ENCODE measurements at places on chromosomes 12 and 14.

GRCh38 chr12:9113296-9113986 is 2.3 kb downstream of the A2M start:
- DNase-seq = no peak

- DNase-seq = no peak
Measured at GRCh38 chr14:75001899-75002298, 822 bp upstream of the EIF2B2 start.

GRCh38 chr14:69997849-69998248 is 118.6 kb downstream of the SMOC1 start:
- no peak for DNase-seq

DNA sequence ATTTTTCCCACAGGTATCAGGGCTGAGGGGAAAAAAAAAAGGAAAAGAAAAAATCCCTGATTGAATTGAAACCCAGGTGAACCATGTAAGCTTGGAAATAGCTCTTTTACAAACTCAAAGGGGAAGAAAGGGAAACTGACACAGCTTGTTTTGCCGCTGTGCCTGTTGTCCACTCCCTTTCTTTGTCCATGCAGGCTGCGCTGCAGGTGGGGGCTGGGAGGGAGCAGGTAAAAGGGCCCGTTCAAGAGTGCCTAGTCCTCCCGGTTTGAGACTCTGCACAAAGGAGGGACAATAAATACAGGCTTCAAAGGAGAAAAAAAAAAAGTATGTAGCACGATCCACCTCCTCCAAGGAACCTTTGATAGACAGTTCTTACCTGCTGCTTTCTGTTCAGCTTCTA is 194.8 kb downstream of the GRIN2B start:
- no peak for DNase-seq

GRCh38 chr14:70754991-70755390 is 54.3 kb downstream of the MAP3K9 start:
- no peak for DNase-seq

DNA sequence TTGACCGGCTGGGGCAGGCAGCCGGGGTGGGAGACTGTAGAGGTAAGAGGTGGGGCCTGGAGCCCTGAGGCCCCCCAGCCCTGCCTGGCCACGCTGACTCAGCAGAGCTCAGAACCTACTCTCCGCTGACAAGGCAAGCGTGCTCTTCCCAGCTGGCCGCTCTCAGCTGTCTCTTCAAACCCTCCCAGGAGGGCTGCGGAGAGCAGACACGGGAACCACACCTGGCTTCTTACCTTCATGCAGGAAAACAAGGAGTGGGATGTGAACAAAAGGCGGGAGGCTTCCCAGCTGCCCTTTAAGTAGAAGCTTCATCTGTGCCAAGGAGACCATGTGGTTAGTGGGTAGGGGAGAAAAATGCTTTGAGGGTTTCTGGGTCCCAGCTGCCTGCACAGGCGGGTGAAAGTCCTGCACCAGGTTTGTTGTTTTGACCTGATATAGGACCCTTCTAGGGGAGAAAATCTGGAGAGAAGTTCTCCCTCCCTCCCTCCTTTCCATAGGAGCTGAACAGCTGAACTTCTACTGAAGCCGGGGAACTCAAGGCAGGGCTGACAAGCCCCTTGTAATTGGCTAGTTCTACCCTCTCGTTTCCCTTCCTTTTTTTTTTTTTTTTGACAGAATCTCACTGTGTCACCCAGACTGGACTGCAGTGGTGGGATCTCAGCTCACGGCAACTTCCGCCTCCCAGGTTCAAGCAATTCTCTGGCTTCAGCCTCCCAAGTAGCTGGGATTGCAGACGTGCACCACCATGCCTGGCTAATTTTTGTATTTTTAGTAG is 12.8 kb upstream of the TESC start:
- peak; percentile 30 for DNase-seq

DNA sequence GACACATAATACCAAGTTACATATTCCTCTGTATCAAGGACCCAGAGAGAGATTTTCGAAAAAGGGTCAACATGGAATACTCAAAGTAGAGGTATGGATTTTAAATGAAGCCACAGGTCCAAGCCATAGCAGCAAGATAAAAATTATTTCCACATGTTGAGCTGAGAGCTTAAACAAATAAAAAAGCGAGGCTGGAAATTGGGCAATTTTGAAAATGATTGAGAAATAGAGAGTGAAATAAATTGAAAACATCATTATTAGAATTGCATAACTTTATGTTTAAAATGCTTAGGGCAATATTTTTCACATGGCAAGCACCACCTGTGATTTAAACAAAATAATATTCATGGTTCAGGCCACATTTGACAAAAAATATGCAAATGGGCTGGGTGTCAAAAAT is 1251.0 kb upstream of the USP15 start:
- no peak for DNase-seq

DNA sequence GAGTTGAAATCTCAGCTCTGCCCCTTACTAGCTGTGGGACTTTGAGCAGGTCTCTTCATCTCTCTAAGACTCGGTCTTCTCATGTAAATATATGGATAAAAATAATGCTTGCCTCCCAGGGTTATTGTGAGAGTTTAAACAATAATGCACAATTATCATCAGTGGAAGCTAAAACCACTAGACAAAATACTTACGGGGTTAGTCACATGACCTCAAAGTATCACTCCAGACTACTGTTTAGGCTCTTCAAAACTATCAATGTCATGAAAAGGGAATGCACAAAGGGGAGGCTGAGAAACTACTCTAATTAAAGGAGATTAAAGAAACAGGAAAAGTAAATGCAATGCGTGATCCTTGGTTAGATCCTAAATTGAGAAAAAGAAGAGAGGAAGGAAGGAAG is 24.5 kb upstream of the TSPAN11 start:
- DNase-seq = no peak

- DNase-seq = no peak
Measured at GRCh38 chr14:72178517-72178916, 246.3 kb downstream of the RGS6 start.

DNA sequence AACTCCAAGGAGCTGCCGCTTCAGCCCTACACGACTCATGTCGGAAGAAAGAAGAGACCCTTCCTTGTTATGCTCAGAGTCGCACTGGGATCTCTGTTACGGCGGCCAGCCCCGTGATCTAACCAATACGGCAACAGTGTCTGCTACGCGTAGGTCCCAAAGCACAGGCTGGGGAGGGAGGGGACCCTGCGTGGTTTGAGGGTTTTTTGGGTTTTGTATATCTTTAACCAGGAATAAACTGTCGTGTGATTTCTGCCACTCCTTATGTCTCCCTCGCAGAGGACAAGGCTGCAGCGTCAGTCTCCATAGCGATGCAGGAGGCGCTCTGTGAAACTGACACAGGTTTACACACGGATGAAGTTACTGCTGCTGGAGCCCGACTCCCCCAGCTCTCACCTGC is 60.0 kb upstream of the DIO3 start:
- no peak for DNase-seq

DNA sequence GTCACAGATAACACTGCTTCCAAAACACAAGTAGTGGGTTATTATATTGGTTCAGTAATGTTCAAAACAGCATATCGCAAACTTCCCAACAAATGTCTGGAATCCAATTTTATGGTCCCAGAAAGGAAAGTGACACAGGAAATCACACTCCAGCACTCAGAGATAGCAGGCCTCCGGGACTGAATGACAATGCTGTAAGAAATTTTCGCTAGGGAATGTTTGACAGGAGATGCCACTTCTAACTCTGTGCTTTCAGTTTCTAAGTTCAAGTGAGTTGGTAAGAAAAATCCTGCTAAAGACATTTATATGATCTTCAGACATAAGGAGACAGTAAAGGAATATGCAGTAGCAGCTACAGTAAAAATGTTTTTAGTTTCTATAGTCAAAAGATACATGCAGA is 93.2 kb downstream of the SLC2A13 start:
- no peak for DNase-seq

GRCh38 chr12:65703176-65703575 is 121.1 kb upstream of the HMGA2 start:
- DNase-seq = no peak

- DNase-seq = no peak
Measured at GRCh38 chr14:58501214-58501816, 73.8 kb downstream of the KIAA0586 start.

GRCh38 chr12:84875241-84875640 is 37.4 kb downstream of the SLC6A15 start:
- no peak for DNase-seq

- DNase-seq = no peak
Measured at GRCh38 chr14:65495196-65495595, 82.7 kb downstream of the FUT8 start.

GRCh38 chr12:104624529-104624928 is 167.8 kb downstream of the CHST11 start:
- no peak for DNase-seq

DNA sequence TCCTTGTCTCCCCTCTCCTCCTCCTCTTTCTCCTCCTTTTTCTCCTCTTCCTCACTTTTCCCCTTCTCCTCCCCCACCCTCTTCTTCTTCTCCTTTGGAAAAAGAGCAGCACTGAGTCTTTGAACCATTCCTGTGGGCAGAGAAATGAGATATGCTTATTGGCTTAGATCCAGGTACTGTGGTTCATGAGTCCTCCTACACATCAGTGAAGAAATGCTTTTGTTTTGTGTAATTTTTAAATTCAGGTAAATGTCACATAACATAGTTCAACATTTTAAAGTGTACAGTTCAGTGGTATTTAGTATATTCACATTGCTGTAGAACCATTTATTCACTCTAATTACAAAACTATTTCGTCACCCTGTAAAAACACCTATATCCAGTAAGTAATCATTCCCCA is 402.1 kb downstream of the AACS start:
- no peak for DNase-seq

DNA sequence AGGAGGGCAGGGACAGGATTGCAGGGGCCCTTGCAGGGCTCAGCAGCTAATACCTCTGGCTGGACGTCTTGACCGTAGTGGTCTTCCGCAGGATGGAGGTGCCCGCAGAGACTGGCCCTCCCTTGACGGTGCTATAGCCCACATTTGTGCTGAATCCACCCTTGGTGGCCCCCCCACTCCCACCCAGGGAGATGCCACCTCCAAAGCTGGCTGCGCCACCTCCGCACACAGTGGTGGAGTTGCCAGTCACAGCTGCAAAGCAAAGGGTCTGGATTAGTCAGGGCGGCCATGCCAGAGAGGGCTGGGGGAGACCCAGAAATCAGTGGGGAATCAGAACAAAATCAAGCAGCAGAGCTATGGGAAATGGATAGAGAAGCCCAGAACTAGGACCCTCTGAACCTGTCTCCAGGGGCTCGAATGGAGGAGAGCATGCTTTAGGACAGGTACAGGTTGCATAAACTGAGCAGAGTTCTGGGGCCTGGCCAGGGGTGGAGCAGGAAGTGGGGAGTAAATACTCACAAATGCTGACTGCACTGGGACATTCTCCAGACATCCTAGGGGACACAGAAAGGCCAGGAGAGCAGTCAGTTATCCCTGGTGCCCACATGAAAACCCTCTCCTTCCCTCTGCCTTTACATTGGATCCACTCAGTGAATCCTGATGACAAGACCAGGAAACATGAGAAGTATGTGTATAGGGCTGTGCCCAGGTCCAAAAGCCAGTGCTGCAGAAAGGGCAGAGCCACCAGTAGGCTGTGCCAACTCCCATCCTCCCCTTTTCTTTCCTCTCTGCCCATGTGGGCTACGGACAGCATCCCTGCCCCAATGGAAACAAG is 8.1 kb upstream of the KRT4 start:
- peak; percentile 54 for DNase-seq

- no peak for DNase-seq
Measured at GRCh38 chr14:103961928-103962578, 19.7 kb upstream of the RD3L start.

GRCh38 chr14:102662636-102663430 is 70.4 kb downstream of the RCOR1 start:
- DNase-seq = no peak

DNA sequence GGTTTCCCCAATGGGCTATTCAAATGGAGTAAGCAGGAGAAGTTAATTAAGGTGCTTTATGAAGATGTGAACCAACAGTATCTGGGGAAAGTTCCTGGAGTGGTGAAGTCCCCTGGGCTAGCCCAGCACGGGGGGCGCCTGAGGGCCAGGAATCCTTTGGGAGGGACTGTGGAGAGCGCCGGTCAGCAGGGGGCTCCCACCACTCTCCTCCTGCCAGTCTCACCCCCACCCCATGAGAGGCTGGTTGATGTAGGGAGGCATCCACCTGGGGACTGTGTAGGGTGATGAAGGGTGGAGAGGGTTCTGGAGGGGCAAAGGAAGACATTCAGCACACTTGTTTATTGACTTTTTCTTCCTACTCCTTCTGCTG is 4.4 kb downstream of the CEBPE start:
- peak; percentile 63 for DNase-seq

DNA sequence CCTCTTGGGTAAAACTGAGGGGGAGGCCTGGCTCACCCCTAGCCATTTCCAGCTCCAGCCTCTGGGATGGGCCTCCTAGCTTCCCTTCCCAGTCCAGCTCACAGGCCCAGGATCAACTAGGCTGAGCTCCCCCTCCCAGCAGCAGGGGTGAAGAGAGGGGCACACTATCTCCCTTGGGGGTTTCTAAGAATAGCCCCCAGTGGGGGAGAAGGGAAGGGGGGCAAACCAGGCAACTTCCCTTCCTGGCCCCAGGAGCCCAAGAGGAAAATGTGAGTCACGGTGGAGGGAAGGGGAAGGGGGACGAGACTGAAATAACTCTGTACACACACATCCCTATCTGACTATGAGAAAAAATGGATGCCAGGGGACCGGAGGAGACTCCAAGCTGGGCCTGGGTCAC is 9.0 kb downstream of the ADCY6 start:
- peak; percentile 89 for DNase-seq

GRCh38 chr14:89667983-89668382 is 250.9 kb upstream of the FOXN3 start:
- no peak for DNase-seq

DNA sequence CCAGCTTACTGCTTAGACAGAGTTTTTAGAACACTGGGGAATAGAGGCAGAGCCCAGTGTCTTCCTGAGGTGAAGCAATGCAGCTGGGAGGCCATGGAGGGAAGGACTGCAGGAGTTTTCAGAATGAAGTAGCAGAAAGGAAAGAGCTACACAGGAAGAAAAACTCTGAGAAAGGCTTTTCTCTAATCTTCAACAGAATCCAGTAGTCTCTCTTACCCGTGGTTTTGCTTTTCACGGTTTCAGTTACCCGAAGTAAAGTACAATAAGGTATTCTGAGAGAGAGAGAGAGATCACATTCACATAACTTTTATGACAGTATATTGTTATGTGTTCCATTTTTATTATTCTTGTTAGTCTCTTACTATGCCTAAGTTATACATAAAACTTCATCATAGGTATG is 761.6 kb downstream of the BCL11B start:
- DNase-seq = no peak

- no peak for DNase-seq
Measured at GRCh38 chr12:129941618-129942017, 37.8 kb upstream of the TMEM132D start.

- no peak for DNase-seq
Measured at GRCh38 chr12:26046906-26047305, 77.9 kb downstream of the BHLHE41 start.

DNA sequence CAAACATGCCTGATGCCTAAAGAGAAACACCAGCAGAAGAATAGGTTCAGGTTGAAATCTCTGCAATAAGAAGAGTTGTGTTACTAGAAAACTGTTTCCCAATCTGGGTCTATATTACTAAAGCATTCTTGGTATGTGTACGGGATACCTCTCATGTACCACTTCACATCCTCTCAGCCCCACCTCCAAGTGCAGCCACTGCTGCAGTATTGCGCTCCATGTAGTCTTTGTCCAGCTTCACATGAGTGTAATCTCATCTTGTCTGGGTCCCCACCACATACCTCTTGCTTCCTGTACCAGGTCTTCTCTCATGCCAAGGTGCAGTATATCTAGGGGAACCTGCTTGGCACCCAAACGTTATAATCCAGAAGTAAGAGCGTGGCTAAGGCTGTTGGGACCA is 187.5 kb upstream of the EEA1 start:
- DNase-seq = no peak

- no peak for DNase-seq
Measured at GRCh38 chr12:87368259-87368658, 660.9 kb downstream of the C12orf50 start.

Data from posterior vena cava (tissue), 2 donors.